ENCODE measurements at places on chromosomes 6 and 20. TPM values are rescaled to one million over a fixed set of nuclear protein-coding genes. Genes with fewer than 3 reads are reported as not detected.
A peak's percentile ranks its signal among the peaks of the same experiment; 100 is the strongest.

Gene FGD2
- 2.8 TPM for polyA plus RNA-seq

DNA sequence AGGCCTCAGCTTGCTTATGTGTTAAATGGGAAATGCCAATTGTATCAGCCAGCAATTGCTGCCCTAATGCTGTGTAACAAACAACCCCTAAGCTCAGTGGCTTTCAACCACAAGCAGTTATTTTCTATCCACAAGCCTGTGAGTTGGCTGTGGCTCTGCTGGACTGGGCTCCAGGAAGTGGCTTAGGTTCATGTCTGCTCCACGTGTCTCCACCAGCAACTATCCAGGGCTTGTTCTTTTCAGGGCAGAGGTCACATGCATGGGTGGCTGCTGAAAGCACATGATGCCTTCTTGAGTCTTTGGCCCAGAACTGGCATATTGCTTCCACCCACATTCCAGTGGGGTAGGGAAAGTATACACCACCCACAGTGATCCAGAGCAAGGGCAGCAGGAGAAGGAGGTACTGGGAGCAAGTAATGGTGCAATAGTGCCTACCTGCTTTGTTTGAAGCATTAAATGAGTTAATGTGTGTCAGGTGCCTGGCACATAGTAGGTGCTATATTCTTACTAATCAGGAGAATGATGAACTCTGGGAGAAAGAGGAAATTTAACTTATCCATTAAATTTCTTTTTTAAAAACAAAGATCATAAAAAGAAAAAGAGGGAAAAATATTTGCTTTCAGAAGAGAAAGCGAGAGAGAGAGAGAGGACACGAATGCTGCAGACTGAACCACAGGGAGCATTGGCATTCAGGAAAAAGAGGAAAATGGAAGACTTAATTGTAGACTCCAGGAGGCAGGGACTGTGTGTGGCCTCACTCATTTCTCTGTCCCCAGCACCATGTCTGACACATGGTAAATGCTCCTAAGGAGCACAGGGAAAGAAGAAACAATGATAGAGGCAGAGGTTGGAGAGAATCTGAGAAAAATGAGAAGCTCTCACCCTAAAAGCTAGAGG lies 25.2 kb upstream of the RNF24 start:
- no peak for DNase-seq

GRCh38 chr20:62386383-62387218 lies at the start of gene RPS21:
RPS21 (plus strand) TSS chr20:62387103; CDS start chr20:62387339, 236 bp downstream.
- DNase-seq, result peak; percentile 92

DNA sequence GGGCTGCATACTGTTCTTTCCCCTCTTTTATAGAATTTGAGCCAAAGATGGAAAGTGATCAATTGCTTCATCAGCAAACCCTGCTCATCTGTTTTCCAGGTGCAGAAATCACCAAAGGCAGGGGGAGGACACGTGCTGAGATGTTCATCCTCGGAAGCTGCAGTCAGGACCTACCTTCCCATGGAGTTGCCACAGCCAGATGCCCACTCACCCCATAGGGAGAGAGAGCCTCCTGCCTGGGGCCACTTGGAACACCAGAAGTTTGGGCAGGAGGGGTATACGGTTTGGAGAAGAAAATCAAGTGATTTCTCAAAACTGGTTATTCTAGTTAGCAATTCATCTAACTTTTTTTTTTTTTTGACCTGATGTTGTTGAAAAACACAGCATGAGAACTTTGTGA lies 5.3 kb upstream of the CST7 start:
- no peak for DNase-seq

DNA sequence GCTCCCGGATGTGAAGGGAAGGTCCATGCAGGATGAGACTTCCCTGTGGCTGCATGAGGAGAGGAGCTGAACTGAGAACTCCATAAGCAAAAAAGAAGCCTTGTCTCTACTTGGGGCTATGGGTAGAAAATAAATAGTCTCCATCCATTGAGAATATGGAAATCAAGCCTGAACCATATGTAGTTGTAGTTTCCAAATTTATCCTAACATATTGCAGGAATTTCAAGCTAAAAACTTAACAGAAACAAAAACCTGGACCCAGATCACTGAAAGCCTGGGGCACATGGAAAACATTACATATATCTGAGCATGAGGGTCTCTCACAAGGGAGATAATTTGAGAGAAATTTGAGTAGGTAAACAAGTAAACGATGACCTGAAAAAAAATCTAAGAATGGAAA lies 94.9 kb upstream of the C6orf118 start:
- no peak for DNase-seq
